ENCODE measurements at places on chromosomes 4 and X.

GRCh38 chr4:8044699-8045098 lies 105.0 kb upstream of the AFAP1 start:
- no peak for DNase-seq

DNA sequence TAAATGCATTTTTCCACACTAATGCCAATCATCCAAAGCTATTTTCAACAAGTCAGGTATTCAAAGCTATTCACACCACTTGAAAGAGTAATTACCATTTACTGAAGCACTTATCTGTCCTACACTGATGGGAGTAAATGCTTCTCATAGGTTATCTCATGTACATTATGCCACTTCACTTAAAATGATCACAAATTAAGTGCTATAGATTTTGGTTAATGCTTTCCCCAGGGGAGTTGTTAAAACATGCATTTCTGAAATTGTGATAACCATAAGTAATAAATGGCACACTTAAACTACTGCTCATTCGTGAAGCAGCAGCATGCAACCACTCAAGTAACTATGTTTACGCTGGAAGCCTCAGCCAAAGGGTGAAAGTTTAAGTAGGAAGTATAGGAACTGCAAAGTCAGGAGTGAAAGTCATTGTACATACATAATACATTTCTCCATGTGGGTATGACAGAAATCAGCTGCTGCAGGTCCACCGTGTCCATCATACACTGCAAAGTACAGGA lies 6.6 kb downstream of the PPM1K start:
- DNase-seq = no peak

DNA sequence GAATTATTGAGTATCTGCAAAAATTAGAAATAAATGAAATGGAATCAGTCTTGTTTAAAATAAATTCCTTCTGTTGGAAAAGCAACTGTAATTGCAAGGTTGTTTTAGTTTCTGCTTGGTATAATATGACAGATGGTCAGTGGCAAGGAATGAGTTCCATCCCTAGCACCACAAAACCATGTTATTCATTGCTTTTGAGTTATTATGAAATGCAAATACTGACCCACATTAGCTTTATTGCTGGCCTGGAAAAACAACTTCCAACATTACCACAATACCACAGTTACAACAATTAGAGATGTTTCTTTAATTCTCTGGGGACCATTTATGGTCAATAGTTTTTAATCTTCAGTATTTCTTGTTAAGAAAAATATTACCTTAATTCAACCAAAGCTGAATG lies 194.4 kb downstream of the TMA16 start:
- DNase-seq = no peak

GRCh38 chrX:71615954-71616353 lies 2.4 kb downstream of the CXCR3 start:
- DNase-seq = no peak

GRCh38 chr4:23871426-23871825 lies 18.4 kb downstream of the PPARGC1A start:
- DNase-seq = no peak

DNA sequence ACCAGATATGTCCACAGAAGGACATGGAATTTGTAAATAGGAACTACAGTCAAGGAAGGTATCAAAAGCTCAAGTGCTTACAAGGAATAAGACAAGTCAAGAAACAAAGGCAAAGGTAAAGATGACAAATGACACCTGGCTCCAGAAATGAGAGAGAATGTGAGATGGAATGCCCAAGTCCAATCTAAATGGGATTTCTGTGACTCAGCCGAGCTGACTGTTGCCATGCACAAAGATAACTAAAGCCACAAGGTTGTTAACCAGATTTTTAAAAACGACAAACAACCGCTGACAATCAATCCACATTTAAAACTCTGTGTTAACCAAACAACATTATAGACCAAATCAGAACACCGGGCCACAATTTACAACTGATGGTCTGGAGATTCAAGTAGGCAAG lies 1.1 kb downstream of the NFXL1 start:
- no peak for DNase-seq

- no peak for DNase-seq
These were observed 12.1 kb upstream of the GTPBP6 start for GRCh38 chrX:330726-331150.

GRCh38 chrX:2503591-2504500 lies 3.1 kb upstream of the DHRSX start:
- no peak for DNase-seq

GRCh38 chr4:133464311-133464710 lies 315.2 kb downstream of the PCDH10 start:
- DNase-seq = no peak

DNA sequence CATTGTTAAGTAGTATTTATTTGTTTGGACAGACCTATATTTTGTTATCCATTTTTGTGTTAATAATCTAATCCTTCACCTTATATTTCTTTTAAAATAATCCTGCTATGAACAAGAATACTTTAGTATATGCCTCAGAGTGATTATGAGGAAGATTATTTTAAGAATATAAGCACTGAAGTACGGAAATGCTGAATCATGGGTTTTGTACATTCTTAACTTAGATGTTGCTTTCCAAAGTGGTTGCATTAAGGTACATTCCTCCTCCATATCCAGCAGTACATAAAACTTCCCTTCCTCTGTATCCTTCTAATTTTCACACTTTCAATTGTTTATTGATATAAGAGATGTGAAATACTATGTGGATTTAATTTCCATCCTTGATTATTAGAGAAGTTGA lies 491.4 kb upstream of the GRID2 start:
- DNase-seq = no peak

DNA sequence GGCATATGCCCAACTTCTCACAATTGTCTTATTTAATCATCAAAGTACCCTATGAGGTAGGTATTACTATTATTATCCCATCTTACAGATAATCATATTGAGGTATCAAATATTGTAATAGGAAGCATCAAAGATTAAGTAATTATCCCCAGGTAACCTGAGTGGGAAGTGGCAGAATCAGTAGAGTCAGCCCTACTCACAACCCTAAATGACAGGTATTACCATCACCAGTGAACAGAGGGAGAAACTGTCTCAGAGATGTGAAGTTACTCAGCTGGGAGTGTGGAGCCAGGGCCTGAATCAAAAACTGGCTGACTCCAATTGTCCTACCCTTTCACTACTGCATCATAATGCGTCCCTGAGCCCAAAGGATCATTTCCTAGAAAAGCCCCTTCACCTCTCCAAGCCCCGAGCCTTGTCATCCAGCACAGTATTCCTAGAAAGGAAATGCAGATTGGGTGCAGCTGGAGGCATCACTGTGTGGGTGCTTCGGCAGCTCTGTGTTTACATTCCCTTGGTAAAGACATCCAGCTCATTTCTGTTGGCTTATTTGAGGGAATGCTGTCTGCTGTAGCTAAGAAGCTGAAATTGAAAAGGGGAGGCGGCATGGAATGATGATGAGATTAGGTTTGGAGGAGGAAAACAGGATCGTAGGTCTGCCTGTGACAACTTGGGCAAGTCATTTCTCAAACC lies 72.8 kb downstream of the DHX15 start:
- DNase-seq = no peak

DNA sequence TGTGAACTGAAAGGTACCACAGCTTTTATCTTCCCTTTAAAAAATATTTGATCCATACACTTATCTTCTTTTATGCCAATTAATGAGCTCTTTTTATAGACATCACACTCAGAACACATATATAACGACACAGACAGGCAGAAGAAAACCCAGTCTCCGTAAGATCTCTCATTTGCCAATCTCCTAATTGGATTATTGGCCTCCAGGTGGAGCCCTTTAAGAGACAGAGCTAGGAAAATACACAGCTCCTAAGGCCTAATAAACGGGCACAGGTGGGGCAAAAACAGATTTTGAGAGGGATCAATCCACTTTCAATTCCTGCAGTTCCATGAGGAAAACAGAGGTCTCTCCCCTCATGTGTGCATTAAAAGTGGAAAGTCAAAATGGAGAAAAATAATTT lies 1495.4 kb downstream of the RPA4 start:
- no peak for DNase-seq

DNA sequence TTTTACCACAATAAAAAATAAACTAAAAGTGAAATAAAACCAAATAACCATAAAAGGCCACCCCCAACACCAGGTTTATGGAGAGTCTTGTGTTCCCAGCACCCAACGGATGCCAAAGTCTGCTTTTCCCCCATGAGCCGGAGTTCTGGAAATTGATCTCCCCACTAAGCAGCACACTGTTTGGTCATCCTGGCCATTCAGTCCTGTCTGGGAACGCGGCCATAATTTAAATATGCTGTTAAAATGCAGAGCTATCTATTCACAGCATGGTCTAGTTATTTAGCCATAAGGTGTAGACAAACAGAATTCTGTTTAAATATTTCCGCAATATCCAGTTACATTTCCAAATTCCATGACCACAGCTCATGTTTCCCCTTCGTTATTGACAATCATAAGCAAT lies 129.6 kb upstream of the TBL1X start:
- no peak for DNase-seq

Data from stimulated activated effector memory CD8-positive, alpha-beta T cell treated with anti-CD3 and anti-CD28 coated beads, Interleukin-12 subunit alpha, Interleukin-12 subunit beta, amount 100 ng/mL, for 72 hours (primary cell).